ENCODE measurements at places on chromosomes 13 and 19.

- DNase-seq: peak; percentile 39
These were observed 6.3 kb downstream of the PLEKHF1 start for GRCh38 chr19:29671393-29672160.

GRCh38 chr19:3099347-3100145, 5.4 kb downstream of the GNA11 start:
- no peak for DNase-seq

- DNase-seq: no peak
These were observed 29.0 kb upstream of the NBEA start for GRCh38 chr13:34913040-34913439.

DNA sequence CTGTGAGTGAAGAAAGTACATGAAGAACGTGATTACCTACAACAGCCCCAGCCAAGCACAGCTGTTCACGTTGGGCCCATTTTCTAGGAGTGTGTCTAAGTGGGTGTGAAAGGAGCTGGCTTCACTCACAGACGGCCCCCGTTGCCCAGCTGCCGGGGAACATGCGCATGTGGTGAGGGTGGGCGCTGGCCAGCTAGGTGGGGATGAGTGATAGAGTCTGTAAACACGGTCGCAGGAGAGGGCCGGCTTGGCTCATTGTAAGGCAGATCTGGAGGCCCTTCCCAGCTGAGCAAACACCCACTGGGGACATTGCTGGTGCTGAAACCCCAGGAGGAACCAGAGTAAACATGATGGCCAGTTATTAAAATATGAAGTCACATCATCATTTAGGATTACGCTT, 160.5 kb downstream of the TEX29 start:
- DNase-seq: no peak

- DNase-seq: no peak
These were observed 11.8 kb downstream of the LRRC4B start for GRCh38 chr19:50556282-50557008.

- no peak for DNase-seq
These were observed 43.3 kb downstream of the NAA16 start for GRCh38 chr13:41354416-41354815.

DNA sequence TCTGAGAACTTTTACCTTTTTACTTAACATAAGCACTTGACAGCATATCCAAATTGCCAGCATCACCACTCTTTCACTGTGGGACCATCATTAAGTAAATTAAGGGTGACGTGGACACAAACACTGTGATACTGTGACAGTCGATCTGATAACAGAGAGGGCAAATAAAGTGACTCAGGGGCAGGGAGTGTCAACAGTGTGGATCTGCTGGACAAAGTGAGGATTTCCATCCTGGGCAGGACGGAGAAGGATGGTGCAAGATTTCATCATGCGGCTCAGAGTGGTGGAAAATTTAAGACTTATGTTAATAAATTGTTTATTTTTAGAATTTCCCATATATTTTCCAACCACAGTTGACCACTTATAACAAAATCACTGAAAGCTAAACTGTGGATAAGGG, 60.0 kb upstream of the WDFY2 start:
- DNase-seq: no peak

DNA sequence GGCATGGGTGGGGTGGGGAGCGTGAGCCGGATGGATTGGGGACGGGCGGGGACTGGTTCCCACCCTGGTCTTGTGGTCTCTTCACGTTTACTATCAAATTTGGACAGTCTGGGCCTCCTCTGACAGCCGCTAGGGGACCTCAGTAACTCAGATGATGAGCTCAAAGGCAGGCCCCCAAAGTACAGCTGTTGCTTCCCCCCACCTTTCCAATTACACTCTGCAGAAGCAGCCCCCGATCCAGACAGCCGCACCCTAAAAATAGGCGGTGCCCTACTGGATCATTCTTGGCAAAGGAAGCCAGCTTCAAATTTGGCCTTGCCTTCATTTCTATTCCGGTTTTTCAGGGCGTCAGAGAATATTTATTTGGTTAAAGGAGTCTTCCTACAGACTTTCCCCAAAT, 1.9 kb upstream of the FOXO1 start:
- no peak for DNase-seq

DNA sequence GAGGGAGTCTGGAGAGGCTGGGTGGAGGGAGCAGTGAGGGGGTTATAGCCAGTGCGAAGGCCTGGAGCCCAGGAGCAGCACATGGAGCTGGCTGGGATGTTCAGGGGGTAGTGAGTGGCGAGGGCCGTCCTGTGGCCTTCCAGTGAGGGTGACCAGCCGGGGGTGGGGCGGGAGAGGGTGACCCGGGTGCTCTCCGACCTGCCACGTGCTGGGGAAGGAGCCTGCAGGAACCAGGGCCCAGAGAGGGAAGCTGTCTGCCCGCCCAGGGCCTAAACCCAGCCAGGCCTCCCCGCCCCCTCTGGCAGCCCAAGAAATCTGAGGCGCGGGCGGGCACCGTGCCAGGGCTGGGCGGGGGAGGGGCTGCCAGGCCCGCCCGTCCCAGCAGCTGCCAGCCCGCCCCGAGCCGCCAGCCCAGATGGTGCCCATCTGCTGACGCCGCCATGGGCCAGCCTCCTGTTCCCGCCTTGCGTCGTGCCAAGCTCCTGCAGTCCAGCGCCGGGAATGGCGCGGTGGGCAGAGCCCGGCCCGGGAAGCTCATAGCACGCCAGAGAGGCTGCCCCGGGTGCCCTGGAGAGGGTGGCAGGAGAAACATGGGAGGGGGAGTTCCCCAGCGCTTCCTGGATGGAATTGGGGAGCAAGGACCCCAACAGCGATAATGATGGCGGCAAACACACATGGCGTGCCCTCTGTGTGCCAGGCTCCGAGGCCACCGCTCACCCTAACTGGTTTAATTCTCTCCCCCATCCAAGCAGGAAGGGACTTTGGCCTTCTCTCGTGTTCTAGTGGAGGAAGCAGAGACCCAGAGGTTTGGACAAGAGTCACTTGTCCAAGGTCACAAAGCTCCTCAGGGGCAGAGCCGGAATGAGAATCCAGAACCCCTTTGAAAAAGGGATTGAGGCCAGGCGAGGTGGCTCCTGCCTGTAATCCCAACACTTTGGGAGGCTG, 21.5 kb downstream of the NFIC start:
- DNase-seq: no peak

DNA sequence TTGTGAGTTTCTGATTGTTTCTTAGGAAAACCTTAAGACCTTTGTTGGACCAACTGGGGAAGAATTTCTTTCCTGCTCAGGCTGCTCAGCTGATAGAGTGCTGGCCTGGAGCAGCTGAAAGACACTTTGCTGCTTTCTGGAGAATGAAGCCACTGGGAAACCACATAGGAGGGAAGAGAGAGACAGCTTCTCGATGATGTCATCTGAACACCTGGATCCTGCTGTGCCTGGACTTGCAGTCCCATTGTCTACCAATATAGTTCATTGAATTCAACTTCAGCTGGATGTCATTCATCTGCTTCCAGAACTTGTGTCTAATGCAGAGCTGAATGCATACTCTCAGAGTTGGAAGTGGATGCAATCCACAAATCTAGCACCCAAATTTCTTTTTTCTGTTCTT, 34.3 kb upstream of the TSHZ3 start:
- no peak for DNase-seq

DNA sequence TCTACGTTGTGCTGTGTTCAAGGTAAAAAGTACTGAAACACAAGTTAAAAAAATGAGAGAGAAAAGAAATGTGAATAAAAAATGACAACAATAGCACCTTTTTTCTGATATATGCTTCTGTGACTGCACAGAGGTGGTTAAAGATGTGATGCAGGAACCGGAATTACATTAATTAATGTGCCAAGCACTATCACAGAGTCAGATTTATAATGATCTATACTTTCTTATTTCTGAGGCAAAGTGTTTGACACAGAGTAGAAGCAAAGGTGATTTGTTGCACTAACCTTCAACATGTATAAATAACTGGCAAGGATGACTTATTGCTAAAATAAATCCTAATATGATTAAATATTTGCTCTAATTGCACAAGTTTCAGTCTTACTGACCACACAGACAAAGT, 654.6 kb upstream of the SLITRK1 start:
- no peak for DNase-seq

- no peak for DNase-seq
These were observed 643.3 kb downstream of the SLITRK5 start for GRCh38 chr13:88314496-88314895.

DNA sequence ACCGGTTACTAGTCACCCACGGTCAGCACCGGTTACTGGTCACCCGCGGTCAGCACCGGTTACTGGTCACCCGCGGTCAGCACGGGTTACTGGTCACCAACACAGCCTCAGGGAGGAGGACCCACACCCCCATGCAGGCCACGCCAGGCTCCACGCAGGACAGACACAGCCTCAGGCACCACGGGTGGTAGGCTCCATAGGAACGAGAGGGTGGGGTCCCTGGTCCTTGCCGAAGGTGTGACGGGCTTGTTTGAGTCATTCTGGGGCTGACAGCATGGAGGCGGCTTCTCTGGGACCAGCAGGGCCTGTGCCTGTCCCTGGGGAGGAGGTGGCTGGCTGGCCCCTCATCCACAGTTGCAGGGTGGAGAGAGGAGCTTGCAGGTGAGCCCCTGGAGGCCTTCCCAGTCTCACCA, 122.8 kb upstream of the SOX1 start:
- DNase-seq: no peak

DNA sequence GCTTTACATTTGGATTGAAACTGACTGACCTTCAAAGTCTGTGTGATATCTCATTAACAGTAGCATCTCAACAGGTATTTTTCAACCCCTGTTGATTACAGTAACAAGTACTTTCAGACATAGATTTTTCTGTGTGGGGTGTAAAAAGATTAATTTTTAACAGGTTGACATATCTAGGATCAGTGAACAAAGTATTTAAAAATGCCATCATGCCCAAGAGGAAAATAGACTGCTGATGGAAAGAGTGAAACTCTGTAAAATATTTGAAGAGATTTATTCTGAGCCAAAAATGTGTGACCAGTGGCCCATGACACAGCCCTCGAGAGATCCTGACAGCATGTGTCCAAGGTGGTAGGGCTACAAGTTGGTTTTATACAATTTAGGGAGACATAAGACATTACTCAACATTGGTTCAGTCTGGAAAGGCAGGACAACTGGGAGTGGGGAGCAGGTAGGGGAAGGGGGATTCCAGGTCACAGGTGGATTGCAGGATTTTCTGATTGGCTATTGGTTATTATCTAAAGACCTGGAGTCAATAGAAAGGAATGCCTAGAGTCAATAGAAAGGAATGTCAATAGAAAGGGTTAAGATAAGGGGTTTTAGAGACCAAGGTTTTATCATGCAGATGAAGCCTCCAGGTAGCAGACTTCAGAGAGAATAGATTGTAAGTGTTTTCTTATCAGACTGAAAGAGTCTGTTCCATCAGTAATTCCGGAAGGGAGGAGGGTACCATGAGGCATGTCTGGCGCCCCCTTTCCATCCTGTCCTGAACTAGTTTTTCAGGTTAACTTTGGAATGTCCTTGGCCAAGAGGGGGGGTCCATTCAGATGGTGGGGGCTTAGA, 29.1 kb downstream of the TNFRSF19 start:
- no peak for DNase-seq

- DNase-seq: no peak
These were observed 48.9 kb upstream of the EPHX3 start for GRCh38 chr19:15280915-15281683.

DNA sequence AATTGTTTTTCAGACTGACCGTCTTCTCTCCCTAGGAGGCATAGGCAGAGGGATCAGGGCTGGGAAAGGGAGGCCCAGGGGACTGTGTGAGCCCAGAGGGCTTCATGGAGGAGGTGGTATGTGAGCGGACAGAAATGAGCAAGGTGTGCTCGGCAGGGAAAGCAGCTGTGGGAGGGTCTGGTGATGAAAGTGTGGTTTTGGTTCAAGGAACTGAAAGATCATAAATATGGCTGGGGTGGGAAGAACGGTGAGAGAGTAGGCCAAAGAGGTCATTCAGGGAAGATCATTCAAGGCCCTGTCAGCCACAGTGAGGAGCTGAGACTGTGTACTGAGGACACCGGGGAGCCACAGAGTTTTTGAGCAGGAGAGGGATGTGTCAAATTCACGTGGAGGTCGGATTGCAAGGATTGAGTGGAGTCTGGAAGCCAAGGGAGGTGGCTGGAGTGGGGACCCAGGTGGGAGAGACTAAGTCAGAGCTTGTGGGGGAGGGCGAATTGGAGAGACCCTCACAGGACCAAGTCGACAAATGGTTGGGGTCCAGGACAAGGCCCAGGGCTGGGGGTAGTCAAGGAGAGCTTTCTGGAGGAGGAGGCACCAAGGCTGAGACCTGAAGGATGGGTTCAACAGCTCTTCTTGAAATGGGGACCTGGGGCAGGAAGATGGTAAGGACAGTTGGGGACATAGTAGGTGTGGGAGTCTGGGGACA, 7.6 kb downstream of the PLD3 start:
- no peak for DNase-seq

DNA sequence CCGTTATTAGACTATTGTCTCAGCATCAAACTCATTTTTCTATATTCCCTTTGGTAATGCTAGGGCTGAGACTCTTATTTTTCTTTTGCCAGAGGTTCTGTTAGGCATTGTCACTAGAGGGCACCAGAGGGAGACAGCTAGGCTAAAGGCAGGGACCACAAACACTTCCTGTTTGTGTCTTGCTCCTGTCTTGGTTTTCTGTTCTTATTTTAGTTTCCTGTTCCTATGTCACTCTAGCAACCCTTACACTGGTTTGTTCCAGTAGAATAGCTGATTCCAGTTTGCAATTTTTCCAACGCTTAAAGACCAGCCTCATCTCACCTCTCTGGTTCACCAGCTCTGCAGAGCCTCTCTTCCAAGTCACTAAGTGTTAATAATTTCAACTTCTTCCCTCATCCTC, 772.0 kb downstream of the DIAPH3 start:
- no peak for DNase-seq

- DNase-seq: no peak
These were observed 13.6 kb upstream of the GALP start for GRCh38 chr19:56162258-56162657.

GRCh38 chr13:28056426-28056825, 44.0 kb downstream of the FLT3 start:
- DNase-seq: no peak

DNA sequence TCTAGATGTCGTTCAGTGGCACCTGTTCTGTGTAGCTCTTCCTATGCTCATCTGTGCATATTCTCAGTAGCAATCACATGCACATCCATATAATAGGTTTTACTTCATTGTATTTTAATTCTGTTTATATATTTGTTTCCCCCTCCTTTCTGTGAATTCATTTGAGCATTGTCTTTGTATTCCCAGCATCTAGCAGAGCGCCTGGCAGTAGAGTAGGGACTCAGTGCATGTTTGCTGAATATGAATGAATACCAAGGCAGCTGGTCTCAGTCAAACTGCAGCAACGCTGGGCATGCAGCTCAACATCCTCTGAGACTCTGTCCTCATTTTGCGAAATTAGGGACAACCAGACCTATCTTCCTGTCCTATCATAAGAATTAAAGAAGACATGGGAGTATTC, 330.1 kb downstream of the SPRY2 start:
- DNase-seq: no peak

DNA sequence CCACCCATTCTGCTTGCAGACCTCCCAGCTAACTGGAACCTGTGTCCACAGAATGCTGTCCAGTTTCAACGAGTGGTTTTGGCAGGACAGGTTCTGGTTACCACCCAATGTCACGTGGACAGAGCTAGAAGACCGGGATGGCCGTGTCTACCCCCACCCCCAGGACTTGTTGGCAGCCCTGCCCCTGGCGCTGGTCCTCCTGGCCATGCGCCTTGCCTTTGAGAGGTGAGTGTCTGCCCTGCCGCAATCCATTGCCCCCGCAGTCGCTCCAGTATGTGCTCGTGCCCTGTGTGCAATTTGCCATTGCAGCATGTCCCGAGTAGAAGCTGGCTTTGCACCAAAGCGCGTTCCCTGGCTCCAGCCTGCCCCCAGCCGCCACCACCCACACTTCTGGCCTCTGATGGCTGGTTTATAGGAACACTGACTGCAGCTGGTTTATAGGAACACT, 41.9 kb downstream of the CERS4 start:
- peak; percentile 30 for DNase-seq

- DNase-seq: no peak
These were observed 18.9 kb downstream of the SPATA13 start for GRCh38 chr13:24179486-24179850.

All from thoracic aorta (tissue), 2 donors.